ENCODE measurements at places on chromosomes 12 and 14.

DNA sequence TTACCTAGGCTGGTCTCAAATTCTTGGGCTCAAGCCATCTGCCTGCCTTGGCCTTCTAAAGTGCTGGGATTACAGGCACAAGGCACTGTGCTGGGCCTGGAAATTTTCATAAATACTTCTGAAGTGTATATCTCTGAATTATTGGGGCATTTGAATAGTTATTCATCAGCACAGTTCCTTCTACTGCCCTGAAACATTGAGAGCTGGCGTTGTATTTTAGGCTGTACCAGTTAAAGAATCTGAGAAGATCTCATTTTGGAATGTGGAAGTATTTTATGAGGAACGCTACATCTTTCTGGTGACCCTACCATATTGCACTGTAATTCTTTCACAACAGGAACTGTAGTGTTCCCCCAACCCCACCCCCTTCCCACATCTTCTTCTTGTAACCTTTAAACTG lies 349.0 kb upstream of the RGS6 start:
- no peak for DNase-seq

DNA sequence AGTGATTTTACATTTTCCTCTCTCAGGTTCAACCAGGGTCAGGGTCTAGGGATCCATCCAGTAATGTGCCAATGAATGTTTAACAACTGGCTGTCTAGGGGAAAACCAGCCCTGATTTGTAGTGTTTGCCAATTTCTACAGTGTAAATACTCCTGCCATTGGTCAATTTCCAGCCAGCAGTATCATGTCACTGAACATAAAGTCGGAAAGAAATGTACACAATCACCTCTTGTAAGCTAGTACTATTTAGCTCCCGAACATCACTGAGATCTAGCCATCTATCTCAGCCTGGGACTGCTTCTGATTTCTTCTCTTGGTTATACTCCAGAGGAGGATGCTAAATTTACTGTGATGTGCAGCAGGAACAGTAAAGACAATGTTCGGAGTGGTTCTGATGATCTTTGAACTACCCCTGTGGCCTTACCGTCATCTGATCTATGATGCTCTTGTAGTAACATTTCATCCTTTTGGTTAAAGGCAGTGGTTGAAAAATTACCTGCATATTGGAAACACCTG lies 36.7 kb upstream of the EGLN3 start:
- DNase-seq: no peak

GRCh38 chr12:13587721-13588390 lies 391.3 kb downstream of the EMP1 start:
- no peak for DNase-seq

DNA sequence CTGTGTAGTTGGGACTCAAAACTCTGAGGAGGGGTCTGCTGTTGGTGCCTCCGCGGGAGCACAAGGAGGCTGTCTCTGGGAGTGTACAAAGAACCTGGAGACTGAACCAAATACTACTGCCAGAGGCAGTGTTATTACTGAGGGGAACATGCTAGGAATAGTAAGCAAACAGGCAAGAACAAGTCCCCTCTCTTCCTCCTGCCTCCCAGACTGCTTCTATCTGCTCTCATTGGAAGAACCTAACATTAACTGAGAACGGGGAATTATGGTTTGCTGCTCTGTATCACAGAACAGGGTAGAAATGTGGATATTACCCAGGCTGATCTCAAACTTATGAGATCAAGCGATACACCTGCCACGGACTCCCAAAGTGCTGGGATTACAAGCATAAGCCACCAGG lies 4.5 kb upstream of the KMT5A start:
- no peak for DNase-seq

DNA sequence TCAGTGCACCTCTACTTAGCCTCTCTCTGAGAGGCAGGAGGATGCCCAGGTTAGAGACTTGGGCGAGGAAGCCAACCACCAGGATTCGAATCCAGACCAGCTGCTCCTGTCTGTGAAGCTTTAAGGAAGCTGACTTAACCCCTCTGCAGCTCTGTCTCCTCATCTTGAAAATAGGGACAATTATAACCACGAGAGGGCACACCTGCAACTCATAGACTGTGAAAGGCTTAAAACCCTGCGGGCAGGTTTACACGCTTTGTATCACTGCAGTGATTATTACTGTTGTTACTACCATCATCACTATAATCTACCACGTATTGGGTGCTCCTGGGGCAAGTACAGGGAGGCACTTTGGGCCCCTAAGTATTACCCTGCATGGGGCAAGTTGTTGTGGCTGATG lies 379.8 kb downstream of the VRK1 start:
- no peak for DNase-seq

- no peak for DNase-seq
Observed at GRCh38 chr14:103280278-103280928, 53.6 kb upstream of the EIF5 start.

- DNase-seq: no peak
Observed at GRCh38 chr14:34007902-34008301, 57.0 kb upstream of the EGLN3 start.

DNA sequence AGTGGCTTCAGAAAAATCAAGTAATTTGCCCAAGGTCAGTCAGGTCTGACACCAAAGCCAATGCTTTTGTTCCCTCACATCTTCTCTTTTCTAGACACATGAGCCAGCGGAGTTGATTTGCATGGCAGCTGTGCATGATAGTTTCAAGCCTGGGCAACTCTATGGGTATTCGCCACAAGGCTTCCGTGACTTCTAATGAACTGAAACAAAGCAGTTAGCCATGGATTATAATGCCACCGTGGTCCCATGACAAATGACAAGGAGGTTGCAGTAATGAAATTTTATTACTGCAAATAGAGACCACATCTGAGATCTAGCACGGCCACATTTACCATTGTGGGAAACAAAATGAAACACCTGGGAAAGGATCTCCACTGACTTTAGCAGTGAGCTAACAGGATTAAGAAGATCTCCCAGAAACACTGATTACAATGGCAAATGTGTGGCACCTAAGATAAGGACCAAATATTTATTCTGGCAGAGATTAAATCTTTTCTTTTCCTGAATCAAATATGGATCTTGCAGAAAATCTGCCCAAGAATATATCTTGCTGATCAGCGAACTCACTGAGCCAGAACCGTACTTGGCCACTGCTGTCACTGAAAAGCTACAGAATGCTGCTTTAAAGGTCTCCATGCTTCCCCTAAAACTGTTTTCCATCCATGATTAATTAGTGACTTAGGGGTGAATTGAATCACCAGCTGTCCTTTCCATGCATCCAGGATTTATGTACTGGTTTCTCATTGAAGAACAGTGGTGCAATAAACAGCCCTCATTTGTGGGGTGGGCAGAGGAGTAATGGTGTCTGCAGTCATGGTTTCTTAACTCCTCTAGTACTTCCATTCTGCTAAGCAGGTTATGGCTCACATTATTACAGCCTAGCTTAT lies 551.0 kb downstream of the DIO2 start:
- no peak for DNase-seq

GRCh38 chr12:9064201-9064814 lies 51.4 kb downstream of the A2M start:
- DNase-seq: peak; percentile 78

Measured in activated CD8-positive, alpha-beta memory T cell treated with anti-CD3 and anti-CD28 coated beads for 24 hours (primary cell).